NCI-H1417 treated with DMSO at 0.1 percent for 48 hours (cell line): ENCODE measurements at places on chromosomes 16 and 17.

DNA sequence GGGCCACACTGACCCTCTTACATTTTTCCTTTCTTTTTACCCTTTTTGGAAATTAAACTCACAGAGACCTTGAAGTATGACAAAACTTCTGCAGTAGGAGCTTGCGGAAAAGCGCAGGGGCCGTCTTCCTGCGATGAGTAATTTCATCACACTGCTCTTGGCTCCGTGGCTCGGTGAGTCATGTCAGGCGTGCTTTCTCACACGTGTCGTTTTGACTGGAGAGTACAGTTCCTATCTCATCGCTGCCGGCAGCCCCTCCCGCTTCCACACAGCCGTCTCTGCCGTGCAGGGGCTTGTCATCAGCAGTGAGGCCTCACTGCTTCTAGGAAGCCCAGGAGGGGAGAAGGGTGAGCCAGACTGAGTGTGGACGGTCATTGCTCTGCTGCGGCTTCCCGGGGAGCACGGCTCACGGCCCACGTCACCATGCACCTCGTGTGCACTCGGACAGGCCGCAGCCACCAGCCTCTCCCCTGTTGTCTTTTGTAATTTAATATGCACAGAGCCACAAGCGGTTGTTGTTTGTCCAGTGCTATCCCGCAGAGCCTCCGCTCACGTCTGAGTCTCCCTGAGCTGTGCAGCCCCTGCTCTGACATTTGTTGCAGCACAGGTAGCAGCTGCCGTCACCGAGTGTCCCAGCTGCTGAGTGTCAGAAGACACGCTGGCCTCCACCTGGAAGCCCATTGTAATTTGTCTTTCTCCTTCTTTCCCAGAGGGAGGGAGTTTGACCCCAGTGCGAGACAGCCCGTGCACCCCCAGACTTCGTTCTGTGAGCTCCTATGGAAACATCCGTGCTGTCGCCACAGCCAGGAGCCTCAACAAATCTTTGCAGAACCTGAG is 99.4 kb upstream of the CHMP6 start:
- peak; percentile 17 for DNase-seq

- DNase-seq, result no peak
These were observed 48.1 kb downstream of the BEAN1 start for GRCh38 chr16:66475232-66475631.

- no peak for DNase-seq
These were observed 33.8 kb downstream of the FOXK2 start for GRCh38 chr17:82553210-82553930.

DNA sequence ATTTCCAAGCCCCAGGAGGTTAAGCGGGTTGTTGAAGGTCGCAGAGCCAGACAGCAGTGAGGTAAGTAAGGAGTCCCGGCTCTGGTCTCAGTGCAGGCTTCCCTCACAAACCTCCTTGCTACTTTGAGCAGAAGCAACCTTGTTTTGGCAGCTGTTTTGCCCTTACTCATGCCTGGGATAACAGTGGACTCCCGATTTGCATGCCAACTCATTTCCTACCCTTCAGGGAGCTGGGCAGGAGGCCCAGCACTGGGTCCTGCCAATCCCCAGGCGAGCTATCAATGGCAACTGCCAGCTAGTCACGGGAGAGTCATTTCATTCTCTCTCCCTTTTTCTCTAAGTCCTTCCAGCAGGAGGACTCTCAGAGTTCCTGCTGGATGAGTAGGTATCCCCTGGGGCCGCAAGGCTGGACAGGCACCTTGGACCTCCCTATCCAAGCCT is 72.0 kb upstream of the KSR1 start:
- no peak for DNase-seq

- DNase-seq, result no peak
These were observed 18.3 kb downstream of the GP2 start for GRCh38 chr16:20308801-20309590.

DNA sequence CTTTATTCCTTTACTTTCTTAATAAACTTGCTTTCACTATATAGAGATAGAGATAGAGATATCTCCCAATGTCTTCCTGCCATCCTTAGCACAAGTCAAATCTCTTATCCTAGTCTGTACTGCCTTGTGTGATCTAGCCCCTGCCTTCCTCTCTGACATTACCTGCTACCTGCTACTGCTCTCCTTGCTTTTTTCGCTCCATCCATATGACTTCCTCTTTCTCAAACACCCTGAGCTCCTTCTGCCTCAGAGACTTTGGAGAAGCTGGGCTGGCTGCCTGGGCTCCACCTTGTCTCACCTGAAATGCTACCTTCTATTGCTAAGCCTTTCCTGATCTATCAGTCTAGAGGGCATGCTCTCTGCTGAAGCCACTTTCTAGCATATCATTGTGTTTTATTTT is 24.7 kb upstream of the WSB1 start:
- no peak for DNase-seq

- no peak for DNase-seq
These were observed 9.9 kb upstream of the WFIKKN1 start for GRCh38 chr16:620700-621525.

GRCh38 chr17:17975436-17975835 is 2.8 kb downstream of the DRC3 start:
- DNase-seq, result no peak

DNA sequence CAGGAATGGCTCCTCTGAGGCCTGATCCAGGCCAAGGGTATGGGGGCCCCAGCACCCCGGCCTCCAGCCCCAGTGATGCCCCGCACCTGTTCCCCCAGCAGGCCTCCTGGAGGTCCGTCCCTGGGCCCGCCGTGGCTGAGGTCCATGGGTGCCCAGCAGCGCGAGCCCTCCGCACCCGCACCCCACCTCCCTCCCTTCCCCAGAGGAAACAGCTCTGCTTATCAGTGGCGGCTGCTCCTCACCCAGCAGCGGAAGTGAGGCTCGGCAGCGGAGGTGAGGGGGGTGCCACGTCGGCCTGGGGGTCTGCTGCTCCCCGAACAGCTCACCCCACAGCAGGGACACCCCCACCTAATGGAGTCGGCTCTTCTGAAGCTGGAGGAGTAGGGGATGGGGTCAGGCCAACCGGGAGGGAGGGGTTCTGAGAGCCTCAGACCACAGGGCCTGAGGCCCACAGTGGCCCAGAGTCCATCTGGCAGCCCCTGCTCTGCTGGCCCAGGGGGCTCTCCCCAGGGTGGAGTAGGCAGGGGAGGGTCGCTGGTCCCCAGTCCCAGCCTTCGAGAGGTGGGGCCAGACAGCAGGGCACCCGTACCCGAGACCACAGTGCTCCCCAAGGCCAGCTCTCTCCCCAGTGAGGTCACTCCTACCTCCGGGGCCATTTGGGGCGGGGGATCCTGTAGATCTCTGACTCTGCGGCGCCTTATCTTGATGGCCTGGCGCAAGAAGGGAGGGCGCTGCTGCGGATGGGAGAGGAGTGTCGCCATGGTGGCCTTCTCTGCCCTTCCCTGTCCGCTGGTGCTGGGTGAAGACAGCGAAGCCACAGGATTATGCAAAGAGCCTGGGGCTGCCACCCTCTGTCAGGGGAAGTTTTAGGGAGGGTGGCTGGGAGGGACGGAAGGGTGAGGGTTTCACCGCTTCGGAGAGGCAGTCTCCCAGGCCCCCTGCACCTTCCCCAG is at the start of gene UNC13D:
Gene UNC13D, minus strand, starts transcription at position 828 of the 953 bp plus-strand sequence. Its CDS starts 67 bp downstream, at position 761.
- no peak for DNase-seq

GRCh38 chr17:979539-980405 is at the start of gene NXN:
NXN (minus strand) TSS chr17:979776.
- no peak for DNase-seq

DNA sequence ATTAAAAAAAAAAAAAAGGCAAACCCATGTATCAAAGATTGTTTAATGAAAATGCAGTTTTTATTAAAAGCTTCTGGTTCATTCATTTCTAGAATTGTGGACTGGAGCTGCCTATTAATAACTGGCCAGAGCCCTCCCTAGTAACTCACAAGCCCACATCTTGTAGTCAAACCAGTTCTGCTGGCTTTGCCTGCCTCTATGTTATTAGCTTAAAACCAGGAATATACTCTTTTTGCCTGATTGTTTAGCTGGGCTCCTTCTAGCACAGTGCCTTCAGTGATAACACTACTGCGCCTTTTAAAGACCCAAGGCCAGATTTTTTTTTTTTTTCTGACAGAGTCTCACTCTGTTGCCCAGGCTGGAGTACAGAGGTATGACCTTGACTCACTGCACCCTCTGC is 26.0 kb downstream of the TAC4 start:
- DNase-seq, result no peak

- DNase-seq, result no peak
These were observed 3.3 kb upstream of the TNFRSF13B start for GRCh38 chr17:16975277-16975651.

- no peak for DNase-seq
These were observed 10.0 kb downstream of the TPPP3 start for GRCh38 chr16:67383284-67383683.

GRCh38 chr16:717450-718245 is 2.7 kb downstream of the METRN start:
- DNase-seq, result no peak

GRCh38 chr16:88527186-88527936 is 42.8 kb upstream of the ZC3H18 start:
- no peak for DNase-seq

DNA sequence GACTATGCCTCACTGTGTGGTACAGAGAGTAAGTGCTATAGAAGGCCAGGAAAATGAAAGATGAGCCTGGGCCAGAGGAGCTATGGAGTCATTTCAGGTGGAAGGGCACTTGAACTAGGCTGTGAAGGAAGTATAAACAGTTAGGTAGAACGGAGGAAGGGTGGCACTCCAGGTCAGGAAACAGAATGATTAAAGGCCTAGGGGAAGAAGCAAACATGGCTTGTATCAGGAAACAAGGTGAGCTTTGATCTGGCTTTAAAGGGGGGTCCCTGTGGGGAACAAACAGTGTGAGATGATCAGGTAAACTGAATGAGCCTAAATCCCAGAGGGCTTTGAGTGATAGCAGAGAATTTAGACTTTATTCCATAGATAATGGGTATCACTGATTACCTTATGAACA is 16.9 kb downstream of the MAP3K3 start:
- no peak for DNase-seq

- no peak for DNase-seq
These were observed 1.0 kb downstream of the HS3ST3A1 start for GRCh38 chr17:13600475-13601321.

DNA sequence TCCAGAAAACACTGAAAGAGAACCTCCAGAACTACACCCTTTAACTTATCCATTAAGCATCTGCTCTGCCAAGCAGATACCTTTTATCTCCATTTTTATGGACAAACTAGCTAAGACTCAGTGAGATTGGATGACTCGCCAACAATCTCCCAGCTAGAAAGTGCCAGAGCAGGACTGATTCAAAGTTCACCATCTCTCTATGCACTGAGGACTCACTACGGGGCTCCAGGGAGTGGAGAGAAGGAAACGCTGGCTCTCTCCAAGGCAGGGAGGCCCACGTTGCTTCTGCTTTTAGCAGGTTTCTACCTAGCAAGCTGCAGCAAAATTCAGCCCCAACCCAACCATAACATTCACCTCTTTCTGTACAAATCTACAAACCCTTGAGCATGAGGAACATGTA is 52.8 kb upstream of the ARHGAP44 start:
- no peak for DNase-seq

DNA sequence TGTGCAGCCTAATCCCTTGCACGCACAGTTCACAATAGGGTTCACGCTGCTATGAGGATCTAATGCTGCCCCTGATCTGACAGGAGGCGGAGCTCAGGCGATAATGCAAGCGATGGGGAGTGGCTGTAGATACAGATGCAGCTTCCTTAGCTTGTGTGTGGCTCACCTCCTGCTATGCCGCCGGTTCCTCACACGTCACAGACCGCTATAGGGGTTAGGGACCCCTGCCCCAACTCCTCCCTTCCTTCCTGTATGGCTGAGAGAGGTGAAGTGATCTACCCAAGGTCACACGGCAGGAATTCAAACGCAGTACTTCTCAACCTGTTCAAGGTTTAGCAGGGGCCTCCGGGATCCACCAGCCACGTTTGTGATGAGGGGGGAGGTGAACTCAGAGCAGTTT is 13.4 kb upstream of the PLLP start:
- DNase-seq, result no peak

DNA sequence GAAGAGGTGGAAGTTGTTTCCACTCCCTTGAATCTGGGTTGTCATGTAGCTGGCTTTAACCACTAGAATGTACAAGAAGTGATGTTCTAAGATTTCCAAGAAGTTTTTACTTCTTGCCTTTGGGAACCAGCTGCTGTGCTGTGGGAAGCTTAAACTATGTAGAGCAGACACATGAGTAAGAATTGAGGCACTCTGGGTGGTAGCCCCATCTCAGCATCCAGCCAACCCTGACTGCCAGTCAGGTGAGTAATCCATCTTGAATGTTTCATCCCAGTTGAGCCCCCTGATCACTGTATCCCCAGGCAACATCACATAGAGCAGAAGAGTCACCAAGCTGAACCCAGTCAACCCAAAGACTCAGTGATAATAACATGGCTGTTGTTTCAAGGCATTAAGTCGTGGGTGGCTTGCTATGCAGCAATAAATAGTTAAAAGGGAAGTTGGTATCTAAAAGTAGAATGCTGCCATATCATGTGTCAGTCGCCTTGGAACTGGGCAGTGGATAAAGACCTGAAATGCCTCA is 62.8 kb upstream of the GPR139 start:
- no peak for DNase-seq

DNA sequence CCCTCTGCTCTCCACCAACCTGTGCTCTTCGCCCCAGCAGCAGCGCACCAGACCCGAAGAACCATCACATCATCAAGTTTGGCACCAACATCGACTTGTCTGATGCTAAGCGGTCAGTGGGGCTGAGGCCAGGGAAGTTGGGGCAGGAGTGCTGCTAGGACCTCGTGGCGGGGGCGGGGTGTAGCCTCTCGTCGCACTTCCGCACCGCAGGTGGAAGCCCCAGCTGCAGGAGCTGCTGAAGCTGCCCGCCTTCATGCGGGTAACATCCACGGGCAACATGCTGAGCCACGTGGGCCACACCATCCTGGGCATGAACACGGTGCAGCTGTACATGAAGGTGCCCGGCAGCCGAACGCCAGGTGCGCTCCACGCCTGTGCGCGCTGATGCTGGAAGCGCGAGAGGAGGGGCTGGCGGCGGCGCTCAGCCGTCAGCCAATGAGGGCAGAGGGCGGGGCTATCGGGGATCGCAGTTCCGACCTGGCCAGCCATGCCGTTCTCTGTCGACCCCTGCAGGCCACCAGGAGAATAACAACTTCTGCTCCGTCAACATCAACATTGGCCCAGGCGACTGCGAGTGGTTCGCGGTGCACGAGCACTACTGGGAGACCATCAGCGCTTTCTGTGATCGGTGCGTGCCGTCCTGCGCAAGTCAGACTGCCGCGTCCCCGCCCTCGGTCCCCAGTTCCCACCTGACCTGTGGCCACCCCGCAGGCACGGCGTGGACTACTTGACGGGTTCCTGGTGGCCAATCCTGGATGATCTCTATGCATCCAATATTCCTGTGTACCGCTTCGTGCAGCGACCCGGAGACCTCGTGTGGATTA is 3.2 kb upstream of the TMEM88 start:
- DNase-seq, result peak; percentile 56
